ENCODE measurements at places on chromosomes 4 and X.
A peak's percentile ranks its signal among the peaks of the same experiment; 100 is the strongest.

- no peak for DNase-seq
Observed at GRCh38 chr4:30727409-30727808, 7.2 kb downstream of the PCDH7 start.

- no peak for DNase-seq
Observed at GRCh38 chr4:111639120-111639690, 506.0 kb upstream of the FAM241A start.

GRCh38 chr4:56540826-56541225 lies 35.2 kb downstream of the ARL9 start:
- no peak for DNase-seq

- DNase-seq = no peak
Observed at GRCh38 chr4:38587106-38587505, 76.9 kb upstream of the KLF3 start.

- DNase-seq = no peak
Observed at GRCh38 chrX:78958419-78959116, 13.4 kb downstream of the P2RY10 start.

DNA sequence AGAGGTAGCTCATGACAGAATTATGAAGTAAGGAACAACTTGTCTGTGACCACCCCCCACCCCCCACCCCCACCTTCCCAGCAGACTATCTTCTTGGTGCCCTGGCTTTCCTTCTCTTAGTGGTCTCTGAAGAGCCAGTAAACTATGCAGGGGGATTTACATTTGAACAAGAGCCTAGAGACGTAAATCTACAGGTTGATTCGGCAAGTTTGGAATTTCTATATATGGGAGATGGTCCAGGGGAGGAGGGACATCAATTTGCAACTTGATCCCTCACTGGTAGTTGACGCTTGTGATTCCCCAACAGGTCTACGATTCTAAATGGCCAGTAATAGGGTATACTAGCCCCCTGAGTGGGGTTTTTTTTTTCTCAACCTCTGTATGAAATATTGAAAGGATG lies 36.7 kb downstream of the IL13RA1 start:
- DNase-seq = no peak

DNA sequence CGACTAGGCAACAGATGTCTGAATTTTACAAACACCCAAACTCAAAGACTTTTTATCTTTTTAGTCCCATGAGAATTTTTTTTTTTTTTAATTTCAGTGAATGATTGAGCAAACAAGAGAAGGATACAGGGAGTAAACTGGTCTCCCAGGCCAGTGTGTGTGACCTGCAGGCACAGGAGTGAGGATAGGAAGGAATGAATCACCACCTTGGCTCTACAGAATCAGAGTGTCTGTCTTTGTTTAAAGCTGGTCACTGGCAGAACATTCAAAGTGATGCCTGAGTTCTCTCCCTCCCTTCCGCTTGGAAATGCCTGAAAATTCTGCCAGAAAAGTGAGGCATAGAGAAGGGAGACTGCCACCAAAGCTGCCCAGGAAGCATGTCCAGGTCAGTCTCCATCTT lies 69.5 kb downstream of the PARM1 start:
- no peak for DNase-seq

- DNase-seq = peak; percentile 6
Observed at GRCh38 chr4:8291701-8292477, 22.3 kb downstream of the HTRA3 start.

DNA sequence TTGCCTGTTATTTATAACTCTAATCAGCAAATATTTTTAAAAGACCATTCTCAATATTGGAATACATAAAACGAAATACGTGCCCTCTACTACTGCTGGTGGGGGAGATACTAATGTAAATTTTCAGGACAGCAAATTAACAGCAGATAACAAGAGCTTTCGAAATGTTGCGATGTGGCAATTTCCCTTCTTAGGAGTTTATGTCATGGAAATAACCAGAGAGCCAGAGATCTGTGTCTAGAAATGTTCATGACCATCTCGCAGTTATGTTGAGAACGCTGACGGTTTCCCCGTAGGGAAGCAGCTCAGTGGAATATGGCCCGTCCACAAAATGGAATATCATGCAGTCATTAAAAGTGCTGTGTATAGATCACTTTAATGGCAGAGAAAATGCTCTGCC lies 238.4 kb upstream of the PSAPL1 start:
- DNase-seq = no peak

Measured in left hindlimb (tissue), 1 donor.